ENCODE measurements at places on chromosomes 7 and 10.

DNA sequence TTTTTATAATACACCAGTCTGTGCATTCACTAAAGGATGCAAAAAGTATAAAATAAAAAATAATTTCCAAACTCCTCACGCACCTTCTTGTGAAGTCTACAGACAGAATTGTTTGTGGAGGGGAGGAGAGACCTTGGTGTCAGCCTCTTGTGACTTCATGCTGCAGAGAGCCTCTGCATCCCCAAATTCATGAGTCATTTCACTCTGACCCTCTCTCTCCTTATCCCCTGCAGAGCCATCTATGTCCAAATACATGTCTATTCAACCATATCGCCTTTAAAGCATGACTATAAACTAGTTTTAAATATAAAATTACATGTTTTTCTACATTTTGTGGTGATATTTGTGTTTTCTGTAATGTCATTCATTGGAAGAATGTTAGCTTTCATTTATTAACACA lies 6.0 kb downstream of the CREB5 start:
- DNase-seq: no peak

DNA sequence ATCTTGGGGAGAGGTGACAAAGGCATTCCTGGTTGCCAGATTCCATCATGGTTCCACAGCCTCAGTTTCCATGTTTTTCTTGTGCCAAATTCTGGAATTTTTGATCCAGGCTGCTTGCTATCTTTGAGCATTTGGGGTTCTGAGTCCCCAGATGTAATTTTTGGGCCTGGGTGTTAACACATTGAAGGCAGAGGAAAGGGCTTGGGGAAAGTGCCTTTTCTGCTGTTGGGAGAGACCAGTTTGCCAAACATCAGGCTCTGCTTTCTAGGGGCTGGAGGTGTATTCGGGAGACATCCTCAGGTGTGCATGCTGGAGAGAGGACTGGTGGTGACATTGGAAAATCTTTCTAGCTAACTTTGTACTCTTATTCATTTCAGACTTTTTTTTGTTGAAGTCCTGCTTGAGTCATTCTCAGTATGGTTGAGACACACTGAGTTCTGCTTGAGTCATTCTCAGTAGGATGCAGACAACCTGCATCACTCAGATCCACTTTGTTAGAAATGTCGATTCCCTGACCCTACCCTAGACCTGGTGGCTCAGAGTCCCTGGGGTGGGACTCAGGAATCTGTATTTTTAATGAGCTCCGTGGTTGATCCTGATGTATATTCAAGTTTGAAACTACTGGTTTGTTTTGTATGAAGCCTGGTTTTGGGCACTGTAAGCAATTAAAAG lies 101.0 kb downstream of the LRMDA start:
- no peak for DNase-seq

GRCh38 chr7:76202666-76203030 lies 952 bp downstream of the SRRM3 start:
- no peak for DNase-seq

- DNase-seq: no peak
Measured at GRCh38 chr10:113078282-113078907, 128.3 kb downstream of the TCF7L2 start.

- no peak for DNase-seq
Measured at GRCh38 chr10:482848-483247, 206.6 kb downstream of the DIP2C start.

DNA sequence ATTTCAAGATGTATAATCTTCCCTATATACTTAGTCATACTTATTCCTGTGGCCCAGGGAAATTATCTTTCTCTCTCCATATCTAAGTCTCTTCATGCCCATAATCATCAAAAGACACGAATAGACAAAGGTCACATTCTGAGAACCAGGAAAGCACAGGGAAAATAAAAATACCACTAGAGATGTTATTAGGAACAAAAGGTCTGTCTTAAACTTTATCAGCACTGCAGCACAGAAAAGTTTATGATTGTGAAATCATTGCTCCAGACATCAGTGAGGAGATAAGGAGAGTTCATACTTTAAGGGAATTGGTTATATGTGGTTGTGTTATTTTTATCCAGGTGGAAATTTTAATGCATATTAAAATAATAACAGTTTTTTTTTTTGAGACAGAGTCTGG lies 974.6 kb upstream of the CELF2 start:
- DNase-seq: no peak

DNA sequence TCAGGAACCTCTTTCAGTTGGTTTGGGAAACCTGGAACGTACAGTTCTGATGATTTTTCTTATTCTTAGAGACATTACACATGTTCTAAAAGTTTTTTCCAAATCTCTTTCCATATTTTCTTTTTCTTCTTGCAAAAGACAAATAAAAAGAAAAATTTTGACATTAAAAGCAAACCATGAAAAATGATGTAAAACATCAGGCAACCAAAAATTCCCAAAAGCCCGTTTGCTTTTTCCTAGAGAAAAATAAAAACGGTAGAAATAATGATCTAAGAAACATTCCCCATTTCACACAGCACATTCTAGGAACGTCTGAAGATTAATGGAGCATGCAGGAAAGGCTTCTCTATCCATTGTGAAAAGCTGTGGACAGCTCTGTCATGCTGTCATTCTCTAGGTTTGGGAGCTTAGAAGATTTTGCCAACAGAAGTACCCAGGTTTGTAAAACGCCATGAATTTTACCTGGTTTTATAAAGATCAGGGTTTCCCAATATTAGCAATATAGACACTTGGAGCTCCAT lies 11.2 kb upstream of the PRTFDC1 start:
- no peak for DNase-seq

GRCh38 chr10:58384095-58384494 lies 1.1 kb upstream of the TFAM start:
- peak; percentile 34 for DNase-seq
